Endothelial cell of umbilical vein (primary cell): ENCODE measurements at places on chromosomes 11 and 22.

GRCh38 chr11:86551288-86552092, 120.9 kb downstream of the ME3 start:
- peak; percentile 96 for DNase-seq

DNA sequence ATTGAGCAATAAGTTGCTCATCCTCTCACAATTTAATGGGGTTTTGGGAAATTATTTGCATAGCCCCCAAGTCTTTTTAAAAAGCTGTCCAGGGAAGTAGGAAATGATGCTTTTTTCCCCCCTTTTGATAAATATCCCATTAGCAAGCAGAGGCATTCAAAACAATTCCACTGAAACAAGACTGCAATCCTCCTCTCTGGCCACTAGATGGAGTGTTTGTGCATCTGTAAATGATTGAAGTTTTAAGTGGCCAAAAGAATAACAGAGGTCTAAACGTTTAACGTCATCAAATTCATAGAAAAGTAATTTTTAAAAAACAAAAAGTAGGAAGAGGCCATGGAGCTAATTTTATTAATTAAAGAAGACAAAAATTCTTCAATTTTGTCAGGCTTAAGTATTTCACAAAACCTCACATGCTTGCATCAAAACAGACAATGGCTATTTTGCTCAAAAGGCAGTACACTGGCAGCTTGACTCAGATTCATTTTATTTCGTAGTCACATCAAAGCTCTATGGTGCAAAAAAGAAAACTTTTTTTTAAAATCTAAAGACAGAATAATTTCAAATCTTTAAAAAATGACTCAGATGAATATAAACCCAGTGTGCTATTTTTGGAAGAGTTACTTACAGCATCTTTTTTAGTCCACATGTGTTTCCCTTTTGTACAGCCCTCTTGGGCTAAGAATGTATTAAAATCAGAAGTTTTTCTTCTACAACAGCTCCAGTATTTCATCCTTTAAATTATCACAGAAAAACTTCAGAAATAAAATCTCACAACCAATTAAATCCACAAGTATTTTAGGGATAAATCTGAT, 17.8 kb downstream of the CHORDC1 start:
- DNase-seq, result peak; percentile 68

- peak; percentile 52 for DNase-seq
Measured at GRCh38 chr22:36510966-36511881, 4.4 kb upstream of the FOXRED2 start.

GRCh38 chr22:38049812-38050619, 7.2 kb upstream of the PICK1 start:
- no peak for DNase-seq

DNA sequence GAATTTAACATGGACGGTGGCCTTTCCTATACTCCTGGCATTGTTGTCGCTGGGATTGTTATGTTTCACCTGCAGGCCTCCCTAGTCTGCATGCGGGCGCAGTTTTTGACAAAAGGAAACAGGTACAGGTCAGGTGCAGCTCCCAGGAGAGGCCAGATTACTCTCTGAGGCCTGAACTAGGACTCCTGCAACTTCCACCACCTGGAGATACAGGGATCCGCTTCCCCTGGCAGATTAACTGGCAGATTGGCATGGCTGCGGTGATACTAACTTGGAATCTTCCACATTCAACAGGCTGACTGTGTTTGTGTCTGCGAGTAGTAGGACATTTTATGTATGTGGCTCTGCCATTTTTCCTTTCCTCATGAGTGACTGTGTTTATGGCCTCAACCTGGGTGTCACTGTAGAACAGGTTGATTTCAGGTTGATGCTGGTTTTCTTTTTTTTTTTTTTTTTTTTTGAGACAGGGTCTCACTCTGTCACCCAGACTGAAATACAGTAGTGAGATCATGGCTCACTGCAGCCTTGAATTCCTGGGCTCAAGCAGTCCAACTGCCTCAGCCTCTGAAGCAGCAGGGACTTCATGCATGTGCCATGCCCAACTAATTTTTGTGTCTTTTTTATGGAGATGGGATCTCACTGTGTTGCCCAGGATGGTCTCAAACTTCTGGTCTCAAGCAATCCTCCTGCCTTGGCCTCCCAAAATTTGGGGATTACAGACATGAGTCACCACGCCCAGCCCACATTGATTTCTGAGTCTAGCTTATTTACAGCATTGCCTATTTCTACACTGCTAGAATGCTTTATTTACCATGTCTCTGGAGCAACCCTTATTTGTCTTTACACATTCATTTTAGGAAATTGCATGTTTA, 1.7 kb upstream of the USP28 start:
- no peak for DNase-seq

GRCh38 chr22:22075382-22076163, 93.0 kb upstream of the TOP3B start:
- DNase-seq, result no peak

GRCh38 chr11:117731722-117732290, 65.2 kb downstream of the DSCAML1 start:
- no peak for DNase-seq

GRCh38 chr11:116217006-116217405, 555.8 kb downstream of the BUD13 start:
- peak; percentile 57 for DNase-seq

- DNase-seq, result no peak
Measured at GRCh38 chr11:117838901-117839300, 14.4 kb upstream of the FXYD2 start.

DNA sequence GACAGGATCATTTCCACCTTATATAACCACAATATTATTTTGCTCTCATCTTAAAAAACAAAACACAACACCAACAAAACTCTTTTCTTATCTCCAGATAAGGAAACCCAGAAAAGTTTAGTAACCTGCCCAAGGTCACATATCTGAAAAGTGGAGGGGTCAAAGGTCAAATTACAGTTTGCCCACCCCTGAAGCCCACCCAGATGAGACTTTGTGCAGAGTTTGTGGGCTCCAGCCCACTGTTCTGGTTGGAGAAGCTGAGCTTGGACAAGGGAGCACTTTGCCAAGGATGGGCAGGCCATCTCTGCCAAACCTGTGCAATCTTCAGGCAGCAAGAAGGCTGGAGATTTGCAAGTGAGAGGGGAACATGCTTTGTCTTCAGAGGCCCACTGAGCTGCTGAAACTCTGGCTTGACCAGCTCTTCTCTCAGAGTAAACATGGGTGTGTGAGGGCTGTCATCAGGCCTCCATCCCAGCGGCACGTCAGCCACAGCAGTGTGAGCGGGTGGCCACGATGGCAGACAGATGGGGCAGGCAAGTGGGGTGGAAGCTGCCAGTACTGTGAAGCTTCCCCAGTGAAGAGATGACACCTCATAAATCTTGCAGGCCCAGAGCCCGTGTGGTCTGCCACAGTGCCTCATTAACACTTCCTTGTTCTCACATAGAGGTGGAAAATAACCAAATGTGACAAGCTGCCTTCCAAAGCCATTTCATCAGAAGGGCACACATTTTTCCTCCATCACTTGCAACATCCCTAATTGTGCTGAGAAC, 111.8 kb downstream of the CCDC81 start:
- no peak for DNase-seq

- no peak for DNase-seq
Measured at GRCh38 chr11:46674463-46675287, 25.7 kb downstream of the ARHGAP1 start.

DNA sequence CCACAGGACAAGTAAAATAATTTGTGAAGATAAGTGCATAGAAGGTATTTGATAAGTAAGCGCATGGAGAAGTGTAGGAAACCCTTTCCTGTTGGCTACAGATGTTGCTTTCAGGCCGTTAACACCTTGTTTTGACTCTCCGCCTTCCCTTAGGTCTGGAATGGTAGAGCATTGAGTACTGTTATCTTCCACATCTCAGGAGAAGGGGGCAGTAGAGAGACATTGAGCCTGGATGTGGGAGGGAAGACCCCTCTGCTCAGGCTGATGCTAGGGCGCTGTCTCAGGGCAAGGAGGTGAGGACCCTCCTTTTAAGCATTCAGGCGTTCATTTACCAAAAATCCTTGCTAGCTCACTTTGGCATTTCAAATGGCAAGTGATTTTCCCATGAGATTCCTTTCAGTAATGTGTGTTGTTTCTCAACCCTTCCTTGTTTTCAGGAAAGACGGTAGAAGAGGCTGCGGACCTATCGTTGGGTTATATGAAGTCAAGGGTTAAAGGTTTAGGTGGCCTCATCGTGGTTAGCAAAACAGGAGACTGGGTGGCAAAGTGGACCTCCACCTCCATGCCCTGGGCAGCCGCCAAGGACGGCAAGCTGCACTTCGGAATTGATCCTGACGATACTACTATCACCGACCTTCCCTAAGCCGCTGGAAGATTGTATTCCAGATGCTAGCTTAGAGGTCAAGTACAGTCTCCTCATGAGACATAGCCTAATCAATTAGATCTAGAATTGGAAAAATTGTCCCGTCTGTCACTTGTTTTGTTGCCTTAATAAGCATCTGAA, 27.0 kb upstream of the SCGB1A1 start:
- DNase-seq, result no peak

- DNase-seq, result peak; percentile 75
Measured at GRCh38 chr22:20240447-20240764, 27.7 kb downstream of the RTN4R start.

- no peak for DNase-seq
Measured at GRCh38 chr11:12687216-12687623, 13.0 kb downstream of the TEAD1 start.

- DNase-seq, result no peak
Measured at GRCh38 chr11:125886997-125887372, 483 bp upstream of the HYLS1 start.

DNA sequence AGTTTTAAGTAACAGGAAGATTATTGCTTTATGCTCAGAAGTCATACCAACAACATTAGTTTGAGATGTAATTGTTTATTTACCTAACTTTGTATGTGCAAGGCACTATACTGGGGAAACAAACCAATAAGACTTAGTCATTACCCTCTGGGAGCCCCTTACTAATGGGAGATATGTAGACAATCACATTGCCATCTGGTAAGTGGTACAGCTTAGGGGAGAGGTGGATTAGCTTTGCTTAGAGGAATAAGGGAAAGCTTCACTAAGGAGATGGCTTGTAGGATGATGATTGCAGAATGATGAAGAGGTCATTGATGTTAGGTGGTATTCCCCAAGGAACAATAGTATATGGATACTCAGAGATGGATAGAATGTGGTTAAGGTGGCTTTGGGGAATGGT, 17.5 kb downstream of the EMSY start:
- DNase-seq, result no peak

DNA sequence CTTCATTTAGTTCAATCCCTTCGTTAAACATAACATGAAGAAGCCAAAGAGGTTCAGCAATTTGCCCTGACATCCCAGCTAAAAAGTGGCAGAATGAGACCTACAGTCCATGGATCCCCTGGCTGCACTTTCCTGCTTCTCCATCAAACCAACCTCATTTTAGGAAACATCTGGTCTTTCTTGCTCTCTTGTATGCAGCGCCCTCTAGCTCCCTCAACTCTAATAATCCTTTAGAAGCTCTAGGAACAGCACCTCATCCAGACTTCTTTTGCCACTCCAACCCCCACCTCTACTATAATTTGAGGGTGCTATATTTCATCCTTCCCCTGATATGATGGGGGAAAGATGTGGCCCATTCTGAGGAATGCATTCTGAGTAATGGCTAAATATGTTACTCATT, 7.4 kb downstream of the CNTF start:
- DNase-seq, result peak; percentile 46

DNA sequence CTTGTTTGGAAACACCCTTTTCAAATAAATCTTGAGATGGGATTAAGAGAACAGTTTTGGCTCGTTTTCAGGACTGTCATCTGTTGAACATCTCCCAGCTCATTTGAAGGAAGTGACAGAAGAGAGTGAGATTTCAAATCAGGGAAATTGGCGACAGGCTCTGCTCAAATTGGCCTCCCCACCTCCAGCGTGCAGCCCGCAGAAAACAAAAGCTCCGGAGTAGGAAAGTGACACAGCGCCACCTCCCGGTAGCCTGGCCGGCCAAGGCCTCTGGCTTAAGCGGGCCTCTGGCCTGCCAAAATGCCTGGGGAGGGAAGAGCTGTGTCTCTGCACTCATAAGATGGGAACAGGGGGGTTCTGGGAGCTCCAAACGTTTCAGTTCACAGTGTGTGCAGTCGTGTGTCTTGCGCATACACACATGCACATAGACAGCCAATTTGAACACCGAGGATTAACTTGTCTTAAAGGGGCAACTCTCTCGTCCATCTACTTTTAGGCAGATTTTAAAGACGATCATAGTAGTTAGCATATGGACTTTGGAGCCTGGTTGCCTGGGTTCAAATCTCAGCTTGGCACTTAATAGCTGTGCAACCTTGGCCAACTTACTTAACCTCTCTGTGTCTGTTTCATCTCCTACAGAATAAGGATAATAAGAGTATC, 132.7 kb upstream of the RCN1 start:
- peak; percentile 44 for DNase-seq

GRCh38 chr11:78277314-78277994, 88.7 kb downstream of the USP35 start:
- peak; percentile 69 for DNase-seq

DNA sequence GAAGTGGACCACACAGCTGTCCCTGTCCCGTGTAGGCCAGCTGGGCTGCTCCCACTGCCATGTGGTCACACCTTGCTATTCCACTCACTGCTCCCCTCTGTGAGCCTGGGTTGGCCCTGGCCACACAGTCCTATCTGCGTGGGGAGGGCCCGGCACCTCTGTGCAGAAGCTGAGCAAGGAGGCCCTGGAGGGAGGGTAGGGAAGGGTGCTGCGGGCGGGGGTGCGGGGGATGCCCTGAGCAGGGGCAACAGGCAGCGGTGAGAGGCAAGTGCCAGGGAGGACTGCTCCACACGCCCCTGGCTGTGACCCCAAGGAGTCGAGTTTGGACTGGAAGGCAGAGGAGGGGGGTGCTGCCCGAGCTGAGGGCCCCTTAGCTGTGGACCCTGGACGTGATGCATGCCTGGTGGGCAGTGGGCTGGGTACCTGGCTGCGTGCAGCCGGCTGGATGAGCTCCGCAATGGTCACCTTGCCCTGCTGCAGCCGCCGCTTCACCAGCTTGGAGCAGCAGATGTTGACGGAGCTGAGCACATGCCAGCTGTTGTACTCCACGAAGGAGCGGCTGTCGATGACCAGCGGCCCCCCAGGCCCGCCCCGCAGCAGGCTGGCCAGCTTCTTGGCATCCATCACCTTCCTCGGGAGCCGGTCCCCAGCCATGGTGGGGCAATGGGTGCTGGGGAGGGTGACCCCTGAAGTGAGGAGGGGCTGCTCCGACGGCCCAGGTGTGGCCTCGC, 6.7 kb downstream of the DUSP8 start:
- no peak for DNase-seq

DNA sequence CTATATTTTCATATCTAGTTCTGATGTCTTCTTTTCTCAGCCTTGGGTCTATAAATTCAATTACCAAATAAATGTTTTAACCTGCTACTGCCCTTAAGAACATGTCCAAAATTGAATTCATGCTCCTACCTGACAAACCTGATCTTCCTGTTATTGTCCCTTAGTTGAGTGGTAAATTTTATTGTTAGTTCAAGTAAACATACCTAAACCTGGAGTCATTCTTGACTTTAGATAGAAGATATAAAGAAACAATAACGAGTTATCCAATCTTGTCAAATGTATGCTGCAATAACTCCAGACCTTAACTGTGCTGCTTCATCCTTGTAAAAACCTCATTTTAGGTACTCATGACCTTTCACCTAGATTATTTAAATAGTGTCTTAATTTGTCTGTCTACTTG, 34.6 kb upstream of the SC5D start:
- DNase-seq, result no peak

GRCh38 chr11:1823376-1824220, 11.2 kb upstream of the SYT8 start:
- DNase-seq, result no peak
